ENCODE measurements at places on chromosomes 16 and 17.

DNA sequence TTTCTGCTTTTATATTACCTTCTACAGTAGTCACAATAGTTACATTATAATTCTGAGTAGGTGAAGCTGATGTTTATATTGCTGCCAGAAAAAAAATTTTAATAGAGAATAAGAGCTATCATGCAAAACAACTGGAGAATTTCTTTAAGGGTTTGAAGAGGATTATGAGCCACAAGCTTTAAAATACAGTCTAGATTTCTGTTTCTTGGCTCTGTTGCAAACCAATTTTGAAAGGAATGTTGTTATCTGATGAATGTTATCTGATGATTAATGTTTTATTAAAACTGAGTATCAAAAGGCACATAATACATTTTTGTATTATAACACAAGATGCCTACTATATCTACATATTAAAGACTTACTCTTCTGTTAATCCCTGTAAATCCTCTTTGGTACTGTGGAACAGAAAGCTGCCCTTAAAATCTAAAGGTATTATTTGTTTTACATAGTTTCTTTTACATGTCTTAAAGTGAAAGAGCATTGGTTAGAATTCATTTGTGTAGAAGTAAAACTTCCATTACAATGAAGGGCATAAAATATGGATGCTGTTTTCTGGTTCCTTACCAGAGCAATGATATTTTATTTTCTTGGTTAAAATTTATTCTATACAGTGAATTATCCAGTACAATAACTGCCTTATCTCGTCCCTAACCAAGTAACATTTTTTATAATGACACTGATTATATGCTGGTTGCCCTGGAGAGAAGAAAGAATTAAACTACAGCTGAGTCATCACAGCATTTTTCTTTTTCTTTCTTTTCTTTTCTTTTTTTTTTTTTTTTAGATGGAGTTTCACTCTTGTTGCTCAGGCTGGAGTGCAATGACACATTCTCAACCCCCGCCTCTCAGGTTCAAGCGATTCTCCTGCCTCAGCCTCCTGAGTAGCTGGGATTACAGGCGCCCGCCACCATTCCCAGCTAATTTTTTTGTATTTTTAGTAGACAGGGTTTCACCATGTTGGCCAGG is 205.7 kb downstream of the TANC2 start:
- no peak for DNase-seq

DNA sequence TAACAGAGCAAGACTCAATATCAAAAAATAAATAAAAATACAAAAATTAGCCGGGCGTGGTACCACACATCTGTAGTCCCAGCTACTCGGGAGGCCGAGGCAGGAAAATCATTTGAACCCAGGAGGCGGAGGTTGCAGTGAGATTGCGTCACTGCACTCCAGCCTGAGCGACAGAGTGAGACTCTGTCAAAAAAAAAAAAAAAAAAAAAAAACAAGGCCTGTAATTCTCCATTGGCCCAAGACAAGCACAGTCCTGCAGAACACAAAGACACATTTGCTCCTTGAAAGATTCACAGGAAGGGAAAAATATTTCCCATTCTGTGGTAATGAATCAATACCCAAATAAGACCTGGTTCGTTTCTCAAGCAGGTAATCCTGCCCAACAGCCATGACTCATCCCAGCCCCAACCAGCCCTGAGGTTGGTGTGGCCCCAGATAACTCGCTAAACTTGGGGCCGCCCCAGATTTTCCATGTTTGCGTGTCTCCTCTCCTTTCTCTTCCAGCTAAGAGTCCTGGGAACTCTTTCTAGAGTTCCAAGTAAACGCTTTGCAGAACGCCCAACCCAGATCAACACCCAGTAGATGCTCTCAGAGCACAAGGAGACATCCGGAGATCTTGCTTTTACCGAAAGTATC is 40.3 kb upstream of the SNN start:
- DNase-seq, result no peak

DNA sequence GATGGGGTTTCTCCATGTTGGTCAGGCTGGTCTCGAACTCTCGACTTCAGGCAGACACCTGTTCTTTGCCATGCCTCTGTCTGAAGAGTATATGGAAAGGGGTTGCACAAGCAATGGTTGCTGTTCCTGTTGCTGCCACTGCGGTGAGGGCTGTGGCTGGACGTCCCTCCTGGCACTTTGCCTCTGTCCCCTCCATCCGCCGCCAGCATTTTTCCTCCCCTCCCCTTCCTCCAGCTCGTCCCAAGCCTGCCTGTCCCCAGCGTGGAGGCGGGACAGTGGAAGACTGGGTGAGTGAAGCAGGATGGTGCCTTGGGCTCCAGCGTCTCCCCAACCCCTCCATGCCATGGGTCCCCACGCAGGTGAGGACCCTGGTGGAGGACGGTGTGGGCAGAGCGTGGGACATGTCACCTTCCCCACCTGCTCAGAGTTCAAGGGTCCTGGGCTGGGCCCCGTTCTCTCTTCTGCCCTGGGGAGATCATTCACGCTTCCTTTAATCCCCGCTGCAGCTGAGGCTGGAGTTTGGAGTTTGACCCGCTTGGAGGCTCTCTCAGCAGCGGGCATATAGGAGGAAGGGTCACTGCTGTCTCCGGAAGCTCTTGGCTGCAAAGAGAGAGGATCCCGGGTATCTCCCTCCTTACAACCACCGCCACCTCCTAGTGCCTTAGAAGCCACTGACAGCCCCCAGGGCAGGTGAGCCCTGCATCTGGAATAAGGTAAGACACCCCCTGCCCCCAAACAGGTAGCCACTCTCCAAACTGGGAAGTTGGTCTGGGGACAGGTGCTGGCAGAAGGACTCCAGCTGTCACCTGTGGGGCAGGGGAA is at the start of gene SLC5A11:
Gene SLC5A11, plus strand, starts transcription at position 238 of the 822 bp plus-strand sequence. CDS start 12,681 bp downstream, outside the sequence.
- no peak for DNase-seq

DNA sequence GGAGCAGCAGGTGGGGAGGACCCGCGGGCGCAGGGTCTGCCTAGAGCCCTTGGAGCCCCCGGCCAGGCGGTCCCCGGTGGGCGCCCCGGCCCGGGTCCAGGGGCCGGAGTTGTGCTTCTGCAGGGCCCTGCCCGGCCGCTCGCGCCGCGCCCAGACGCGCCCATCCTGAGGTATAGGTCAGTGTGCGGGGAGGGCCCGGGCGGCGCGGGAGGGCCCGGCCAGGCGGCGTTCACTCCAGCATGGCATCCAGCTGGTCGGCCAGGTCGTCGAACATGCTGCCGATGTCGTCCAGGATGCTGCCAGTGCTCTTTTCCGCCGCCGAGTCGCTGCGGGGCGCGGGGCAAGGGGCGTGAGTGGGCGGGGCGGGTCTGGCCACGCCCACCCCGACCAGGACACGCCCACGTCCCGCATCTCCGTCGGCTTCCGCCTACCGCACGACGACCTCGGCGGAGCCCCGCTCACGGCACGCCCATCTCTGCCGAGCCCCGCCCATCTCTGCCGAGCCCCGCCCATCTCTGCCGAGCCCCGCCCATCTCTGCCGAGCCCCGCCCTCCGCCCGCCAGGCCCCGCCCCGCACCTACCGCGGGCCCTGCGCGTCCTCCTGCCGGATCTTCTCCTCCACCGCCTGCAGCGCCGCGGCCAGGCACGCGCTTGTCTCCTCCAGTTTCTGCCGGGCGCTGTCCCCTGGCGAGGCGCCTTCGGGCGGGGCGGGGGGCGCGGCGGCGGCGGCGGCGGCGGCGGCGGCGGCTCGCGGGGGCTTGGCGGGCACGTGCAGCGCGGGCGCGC is 17.9 kb downstream of the CASKIN1 start:
- DNase-seq, result no peak

- no peak for DNase-seq
Observed at GRCh38 chr17:29178750-29179231, 1.4 kb downstream of the MYO18A start.

- no peak for DNase-seq
Observed at GRCh38 chr16:62954144-62955032, 918.1 kb upstream of the CDH8 start.

DNA sequence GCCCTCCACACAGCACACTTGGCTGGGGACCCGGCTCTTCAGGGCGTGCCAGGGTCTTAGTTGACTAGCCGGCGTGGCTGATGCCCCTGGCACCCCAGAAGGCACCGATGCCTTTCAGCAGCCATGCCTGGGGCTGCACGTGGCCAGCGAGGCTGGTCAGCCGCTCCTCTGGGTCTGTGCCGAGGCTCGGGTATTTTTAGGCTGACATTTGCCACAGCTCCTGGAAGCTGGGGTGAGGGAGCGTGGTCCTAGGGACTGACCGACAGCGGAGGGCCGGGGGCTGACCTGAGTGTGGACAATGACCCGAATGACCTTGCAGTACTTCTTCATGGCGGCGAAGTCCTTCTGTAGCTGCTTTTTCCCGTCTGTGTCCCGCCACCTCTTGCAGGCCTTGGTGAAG is 3.9 kb downstream of the RPL3L start:
- DNase-seq, result no peak

- DNase-seq, result no peak
Observed at GRCh38 chr17:83075270-83075880, 4.0 kb upstream of the METRNL start.

- no peak for DNase-seq
Observed at GRCh38 chr16:359067-359763, 6.7 kb upstream of the AXIN1 start.

DNA sequence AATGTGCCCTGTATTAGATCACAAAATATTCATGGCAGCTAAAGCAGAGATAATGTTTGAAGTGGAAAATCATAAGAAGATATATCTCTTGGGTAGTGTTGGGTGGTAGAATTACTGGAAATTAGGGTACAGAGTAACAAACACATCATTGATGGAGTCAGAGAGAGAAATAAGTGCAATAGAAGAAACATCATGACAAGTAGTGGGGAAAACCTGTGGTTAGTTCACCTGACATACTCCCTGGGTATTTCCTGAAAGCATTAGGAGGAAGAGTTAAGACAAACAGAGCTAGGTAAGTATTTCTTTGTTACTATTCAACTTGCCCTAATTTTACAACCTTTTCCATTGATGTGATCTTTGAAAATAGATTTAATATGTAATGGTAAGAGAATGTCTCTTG is 691.9 kb upstream of the SOX9 start:
- DNase-seq, result no peak

DNA sequence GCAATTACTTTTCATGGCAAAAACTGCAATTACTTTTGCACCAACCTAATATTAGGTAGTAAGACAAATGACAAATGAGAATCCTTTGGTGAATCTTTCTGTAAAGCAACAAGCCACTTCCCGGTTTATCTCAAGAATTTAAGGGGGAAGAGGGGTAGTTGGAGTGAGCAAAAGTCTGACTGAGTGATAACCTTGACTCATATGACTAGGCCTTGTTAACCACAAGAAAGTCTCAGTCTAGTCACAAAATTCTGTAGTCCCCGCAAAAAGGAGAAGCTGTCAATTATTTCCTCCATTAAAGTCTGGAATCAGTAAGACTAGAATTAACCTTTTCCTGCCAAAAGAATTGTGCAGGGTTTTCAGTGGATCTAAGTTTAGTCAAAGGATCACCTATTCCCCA is 72.2 kb upstream of the GNAO1 start:
- no peak for DNase-seq

DNA sequence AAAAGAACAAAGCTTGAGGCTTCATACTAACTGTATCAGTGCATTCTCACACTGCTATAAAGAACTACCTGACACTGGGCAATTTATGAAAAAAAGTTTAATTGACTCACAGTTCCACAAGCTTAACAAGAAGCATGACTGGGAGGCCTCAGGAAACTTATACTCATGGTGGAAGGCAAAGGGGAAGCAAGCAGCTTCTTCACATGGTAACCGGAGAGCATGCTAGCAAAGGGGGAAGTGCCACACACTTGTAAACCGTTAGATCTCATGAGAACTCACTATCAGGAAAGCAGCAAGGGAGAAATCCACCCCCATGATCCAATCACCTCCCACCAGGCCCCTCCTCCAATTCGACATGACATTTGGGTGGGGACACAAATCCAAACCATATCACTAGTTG is 25.3 kb downstream of the CTRB2 start:
- DNase-seq, result no peak

DNA sequence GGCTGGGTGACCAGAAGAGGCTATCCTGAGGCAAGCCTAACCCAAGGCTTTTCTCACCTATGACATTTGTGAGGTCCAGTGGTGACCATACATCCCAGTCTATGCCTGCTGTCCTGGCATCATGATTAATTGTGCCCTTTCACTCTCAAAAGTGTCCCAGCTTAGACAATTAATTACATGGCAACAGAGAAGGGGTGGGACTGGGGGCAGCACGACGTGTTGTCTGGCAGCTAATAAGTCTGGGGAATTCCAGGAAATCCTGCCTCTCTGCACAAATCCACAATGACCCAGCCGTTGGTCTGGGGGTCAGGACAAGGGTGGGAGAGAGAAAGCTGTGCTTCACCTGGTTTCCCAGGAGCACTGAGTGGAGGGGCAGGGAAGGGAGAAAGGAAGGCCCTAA is 14.0 kb upstream of the MTMR4 start:
- DNase-seq, result no peak

DNA sequence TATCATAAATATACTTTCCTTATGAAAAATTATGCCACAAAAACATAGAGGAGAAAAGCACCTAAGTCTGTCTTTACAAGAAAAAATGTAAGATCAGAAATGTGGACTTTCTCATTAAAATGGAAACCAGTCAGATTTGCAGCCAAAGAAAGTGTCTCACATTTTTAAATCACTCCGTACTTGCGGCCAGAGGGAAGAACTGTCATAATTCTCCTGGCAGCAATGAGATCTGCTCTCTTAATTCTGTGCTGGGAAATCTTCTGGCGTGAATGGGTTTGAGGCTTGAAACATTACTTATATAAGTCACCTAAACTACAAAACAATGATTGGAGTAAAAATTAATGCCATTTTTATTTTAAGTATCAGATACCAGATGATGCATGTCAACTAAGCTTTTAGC is 10.7 kb downstream of the C16orf95 start:
- DNase-seq, result no peak

GRCh38 chr16:66843191-66843590 is 1.0 kb upstream of the CA7 start:
- DNase-seq, result no peak

DNA sequence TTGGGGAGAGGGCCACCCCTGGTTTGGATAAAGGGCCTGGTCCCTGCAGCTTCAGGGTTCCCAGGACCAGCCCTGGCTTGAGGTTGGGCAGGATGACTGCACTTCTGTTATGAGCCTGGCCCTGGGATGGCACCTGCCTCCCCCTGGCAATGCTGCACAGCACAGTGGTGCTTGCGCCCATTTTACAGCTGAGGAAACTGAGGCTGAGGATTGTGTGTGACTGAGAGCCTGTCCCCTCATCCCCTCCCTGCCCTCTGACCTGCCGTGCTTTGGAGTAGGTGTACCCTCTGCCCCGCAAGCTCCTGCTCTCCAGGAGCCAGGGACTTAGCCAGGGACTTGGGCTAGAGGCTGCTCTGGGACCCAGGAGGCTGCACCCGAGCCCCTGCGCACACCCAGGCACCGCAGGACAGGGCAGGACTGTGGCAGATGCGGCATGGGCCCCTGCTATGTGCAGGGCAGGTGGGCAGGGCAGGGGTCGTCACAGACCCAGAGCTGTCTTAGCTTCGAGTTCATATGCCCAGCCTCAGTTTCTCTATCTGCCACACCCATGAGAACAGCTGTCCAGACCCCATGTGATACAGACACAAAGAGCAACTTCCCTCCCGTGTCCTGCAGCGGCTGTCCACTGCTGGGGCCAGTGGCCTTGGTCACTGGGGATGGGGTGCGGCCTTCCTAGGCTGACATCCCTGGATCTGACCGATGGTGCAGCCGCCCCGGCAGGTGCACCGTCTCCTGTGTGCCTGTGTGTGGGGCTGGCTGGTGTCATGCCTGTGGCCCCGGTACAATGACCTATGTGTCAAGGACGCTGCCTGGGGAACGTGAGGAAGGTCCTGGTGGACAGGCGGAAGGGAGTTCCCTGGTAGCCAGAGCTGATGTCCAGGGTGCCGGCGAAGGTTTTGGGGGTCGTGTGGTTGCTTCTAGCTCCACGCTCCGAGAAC is 36.6 kb downstream of the BAHCC1 start:
- no peak for DNase-seq
